ENCODE measurements at places on chromosomes 12 and 14.

DNA sequence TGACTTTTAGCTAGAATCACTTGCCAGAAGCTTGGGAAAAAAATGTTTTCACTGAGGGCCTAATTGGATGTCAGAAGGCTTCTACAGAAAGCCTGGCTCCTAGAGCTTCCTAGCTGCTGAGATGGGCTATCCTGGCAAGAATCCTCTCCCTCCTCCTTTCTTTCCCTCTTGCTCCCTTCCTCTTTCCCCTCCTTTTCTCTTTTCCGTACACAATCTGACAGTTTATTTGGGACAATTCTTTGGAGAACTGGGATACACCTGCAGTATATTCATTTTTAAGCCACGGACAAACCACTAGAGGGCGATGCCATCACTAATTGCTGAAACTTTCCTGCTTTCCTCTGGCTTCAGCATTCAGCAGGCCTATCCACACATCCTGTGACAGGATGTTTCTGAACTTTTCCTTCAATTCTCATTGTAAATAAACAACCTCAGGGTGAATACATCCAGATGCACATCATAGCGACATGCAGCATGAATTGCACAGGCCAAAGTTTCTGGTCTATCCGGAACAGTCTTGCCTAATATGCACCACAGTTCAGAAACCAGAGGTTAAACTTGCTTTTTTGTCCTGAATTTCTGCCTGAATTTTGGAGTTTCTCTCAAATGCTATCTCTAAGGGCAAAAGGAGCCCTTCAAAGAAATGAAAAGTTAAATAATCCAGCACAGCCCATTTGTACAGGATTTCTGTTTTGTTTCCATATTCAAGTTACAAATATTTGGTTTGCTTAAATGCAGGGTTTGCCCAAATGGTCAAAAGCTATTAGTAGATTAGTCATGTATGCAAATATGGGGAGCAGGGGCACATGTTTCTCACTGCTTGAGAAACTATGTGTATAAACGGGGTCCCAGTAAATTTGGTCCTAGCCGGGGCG lies 142.8 kb downstream of the PAWR start:
- DNase-seq = no peak

- no peak for DNase-seq
Observed at GRCh38 chr12:27852117-27852516, 72.1 kb upstream of the MANSC4 start.

DNA sequence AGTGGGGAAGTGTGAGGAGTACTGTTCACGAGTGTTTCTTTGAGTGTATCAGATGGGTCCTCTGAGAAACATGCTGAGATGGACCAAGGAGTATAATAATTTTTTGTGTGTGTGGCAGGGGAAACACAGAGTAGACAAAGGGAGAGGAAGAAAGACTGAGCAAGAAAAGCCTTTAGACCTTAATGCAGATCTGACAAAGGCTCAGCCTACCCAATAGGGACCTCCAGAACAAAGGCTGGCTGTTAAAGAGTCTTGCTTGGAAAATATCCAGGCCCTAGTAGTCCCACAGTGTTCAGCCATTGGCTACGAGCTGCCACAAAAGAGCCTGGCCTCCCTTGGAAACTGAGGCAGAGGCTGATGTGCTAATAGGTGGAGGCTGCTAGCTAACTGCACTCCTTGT lies 13.5 kb downstream of the COQ5 start:
- DNase-seq = no peak

DNA sequence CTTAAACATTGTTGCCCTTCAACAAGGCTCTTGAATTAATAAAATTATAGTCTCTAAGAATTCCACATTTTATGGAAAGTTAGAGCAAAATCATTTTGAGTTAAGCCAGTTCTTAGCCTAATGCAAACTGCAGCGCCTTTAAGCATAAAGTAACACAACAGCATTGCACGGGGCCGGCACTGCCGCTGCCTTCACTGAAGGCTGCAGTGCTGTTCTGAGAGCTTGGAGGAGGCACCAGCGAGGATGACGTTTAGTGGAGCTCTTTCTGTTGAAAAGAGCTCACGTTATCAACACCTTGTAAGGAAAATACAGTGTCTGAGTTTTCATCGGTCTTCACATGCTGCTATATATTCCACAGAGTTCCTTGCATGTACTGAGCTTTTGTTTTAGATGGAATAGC lies 38.3 kb upstream of the DYNC1H1 start:
- no peak for DNase-seq

DNA sequence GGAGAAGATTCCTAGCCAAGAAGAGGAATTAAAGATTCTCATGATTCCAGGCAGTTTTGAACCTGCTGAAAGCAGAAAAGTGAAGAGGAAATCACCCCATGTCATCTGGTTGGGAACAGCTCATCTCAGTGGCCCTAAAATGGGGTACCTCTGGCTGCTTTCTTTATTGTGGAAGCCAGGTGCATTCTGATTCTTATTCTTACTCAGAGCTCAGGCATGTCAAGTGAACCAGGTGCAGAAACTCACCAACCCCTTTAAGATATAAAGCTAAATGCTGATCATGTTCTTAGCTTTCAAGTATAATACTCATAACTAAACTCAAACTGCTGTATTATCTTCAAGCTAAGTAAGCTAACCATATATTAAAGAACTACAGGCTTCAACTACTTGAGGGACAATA lies 253.9 kb upstream of the ARID2 start:
- no peak for DNase-seq

DNA sequence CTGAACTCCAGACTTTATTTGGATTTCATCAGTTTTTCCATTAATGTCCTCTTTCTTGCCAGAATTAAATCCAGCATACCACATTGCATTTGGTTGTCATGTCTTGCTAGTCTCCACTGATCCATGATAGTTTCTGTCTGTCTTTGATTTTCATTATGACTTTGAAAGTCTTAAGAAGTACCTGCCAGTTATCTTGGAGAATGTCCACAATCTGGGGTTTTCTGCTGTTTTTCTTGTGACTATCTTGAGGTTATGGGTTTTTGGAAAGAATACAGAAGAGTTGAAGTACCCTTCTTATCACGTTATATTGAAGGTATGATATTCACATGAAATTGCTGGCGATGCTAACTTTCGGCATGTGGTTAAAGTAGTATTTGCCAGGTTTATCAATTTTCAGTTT lies 282.3 kb upstream of the PRICKLE1 start:
- DNase-seq = no peak

DNA sequence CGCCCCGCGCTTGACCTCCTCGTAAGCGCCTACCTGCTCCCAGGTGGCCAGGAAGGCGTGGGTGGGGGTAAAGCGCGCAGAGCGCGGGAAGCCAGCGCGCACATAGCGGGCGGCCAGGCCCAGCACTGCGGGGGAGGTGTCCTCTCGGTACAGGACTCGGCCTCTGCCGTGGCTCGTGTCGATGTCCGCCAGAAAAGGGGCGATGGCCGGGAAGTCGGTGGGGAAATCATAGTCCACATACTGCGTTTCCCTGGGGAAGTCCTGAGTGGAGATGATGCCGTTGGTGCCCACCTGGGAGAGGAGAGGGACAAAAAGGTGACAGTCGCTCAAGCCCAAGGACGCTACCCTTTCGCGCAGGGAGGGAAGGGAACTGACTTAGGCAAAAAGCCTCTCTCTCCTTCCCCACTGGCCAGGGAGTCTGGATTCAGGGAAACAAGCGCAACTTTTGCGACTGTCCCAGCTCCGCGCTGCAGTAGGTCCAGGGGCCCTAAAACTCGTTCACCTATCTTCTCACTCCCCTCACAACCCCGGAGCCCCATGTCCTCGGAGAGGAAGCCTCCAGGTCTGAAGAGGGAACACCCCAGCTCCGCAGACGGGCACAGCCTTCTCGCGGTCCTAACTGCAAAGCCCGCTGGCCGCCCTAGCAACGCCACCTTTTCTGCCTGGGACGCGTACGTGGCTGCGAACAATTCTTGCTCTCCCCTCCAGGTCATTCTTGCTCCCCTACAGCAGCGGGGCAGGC lies 815 bp downstream of the NID2 start:
- DNase-seq = no peak

DNA sequence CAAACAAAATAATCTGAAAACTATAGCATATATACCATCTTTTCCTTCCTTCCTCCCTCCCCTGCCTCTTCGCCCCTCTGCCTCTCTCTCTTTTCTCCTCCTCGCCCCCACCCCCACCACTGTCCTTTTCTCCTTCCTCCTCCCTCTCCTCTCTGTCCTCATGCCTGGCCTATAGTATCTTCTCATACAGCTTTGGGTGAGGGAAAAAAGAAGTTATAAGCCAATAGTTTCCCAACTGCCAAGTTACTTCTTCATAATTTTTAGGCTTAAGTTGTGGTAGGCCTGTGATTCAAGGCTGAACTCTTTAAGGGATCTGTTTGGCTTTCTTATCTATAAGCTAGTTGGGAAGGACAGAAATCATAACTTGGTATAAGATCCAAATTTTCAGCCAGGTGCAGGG lies 9.1 kb downstream of the TMED10 start:
- no peak for DNase-seq

DNA sequence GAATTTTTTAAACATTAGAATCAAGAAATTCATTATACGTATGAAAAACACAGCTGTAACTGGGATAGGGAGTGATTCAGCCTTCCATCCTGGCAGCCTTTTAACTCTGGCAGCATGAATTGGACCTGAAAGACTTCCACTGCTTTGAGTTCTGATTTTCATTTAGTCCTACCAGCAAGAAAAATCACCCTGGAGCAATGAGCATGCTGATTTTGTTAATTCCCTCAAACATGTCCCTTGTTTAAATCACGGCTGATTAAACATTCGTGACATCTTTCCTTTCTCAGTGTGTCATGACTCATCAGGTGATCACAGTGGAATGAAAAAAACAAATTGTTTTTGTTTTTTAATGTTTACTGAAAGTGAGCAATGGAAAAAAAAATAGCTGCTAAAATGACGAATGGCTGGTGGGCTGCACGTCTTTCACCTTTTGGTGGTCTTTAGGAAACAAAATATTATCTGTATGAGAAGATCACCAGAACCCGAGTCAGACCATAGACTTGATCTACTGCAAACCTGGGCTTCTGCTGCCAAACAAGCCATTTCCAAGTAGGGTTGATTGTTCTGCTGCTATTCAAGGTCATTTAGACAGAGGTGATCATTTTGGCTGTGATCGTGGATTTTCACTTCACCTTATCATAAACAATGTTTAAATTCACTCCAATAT lies 67.0 kb upstream of the CAND1 start:
- DNase-seq = no peak

- DNase-seq = no peak
Observed at GRCh38 chr12:51726931-51727330, 121.6 kb downstream of the FIGNL2 start.

DNA sequence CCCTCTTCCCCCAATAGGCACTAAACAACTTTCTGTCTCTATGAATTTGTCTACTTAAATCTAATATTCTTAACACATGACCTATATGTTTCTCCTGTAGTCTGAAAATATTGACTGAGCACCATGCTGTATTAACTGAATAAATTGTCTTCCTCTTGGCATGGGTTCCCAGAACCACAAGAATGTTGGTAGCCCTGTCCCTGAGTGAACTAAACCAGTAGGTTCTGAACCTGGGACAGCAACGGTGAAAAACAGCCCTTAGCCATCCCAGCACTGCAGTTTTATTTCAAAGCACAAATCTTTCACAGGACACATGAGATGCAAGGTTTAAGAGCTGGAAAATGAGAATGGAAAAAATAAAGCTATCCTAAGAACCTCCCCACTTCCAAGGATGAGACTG lies 20.4 kb upstream of the HSP90B1 start:
- DNase-seq = no peak

GRCh38 chr14:101912841-101913240 lies 51.5 kb upstream of the DYNC1H1 start:
- no peak for DNase-seq

GRCh38 chr12:15411842-15412241 lies 89.5 kb downstream of the PTPRO start:
- no peak for DNase-seq

GRCh38 chr14:38079268-38079667 lies 128.4 kb upstream of the SSTR1 start:
- DNase-seq = no peak

GRCh38 chr14:102164965-102165364 lies 25.3 kb downstream of the WDR20 start:
- DNase-seq = no peak

DNA sequence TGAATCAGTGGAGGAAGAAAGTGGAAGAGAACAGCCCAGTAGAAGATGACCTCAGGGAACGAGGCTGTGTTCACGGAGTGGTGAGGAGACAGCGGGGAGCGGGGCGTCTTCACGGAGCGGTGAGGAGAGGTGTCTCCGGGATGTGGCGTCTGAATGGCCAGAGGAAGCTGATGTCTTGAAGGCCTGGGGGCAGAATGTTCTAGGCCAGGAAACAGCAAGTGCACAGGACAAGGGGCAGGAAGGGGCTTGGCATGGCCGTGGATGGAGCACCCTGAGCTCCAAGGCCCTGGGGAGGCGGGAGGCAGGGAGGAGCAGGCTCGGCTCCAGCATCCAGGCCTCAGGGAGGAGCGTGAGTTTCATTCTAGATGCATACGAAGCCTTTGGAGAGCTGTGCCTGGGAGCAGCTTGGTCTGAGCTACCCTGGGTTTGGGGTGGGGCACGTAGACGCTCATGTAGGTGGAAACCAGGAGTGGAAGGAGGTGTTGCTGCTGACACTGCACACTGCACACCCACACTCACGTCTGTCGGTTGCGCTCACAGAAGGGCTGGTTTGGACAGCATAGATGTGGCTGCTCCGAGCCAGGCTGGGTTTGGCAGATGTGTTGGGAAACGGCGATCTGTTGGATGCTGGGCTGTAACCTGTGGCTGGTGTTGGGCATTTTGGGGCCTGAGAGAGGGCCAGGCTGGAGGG lies 131.6 kb downstream of the ADGRD1 start:
- DNase-seq = no peak

- no peak for DNase-seq
Observed at GRCh38 chr12:112148031-112148513, 22.7 kb downstream of the TRAFD1 start.

GRCh38 chr12:110677206-110677911 lies 11.6 kb downstream of the HVCN1 start:
- no peak for DNase-seq

GRCh38 chr12:100716945-100717732 lies 77.4 kb upstream of the ANO4 start:
- no peak for DNase-seq

DNA sequence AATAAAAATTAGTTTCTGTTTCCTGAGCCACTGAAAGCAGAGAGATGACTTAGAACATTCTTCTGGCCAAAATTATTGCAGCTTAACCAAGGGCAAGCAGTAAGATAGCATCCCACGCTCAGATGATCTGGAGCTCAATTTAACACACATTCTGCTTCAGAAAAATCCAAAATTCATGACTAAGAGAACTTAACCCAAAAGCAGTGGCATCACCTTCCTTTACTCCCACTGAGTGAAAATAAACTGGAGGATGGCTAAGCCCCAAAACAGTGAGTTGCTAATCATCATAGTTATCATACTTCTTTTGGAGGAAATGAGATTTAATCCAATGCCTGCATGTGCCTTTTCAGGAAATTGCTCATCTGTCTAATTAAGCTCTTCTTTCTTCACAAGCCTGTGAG lies 195.4 kb downstream of the DUSP6 start:
- DNase-seq = no peak

- no peak for DNase-seq
Observed at GRCh38 chr12:110317911-110318310, 36.9 kb downstream of the ATP2A2 start.

DNA sequence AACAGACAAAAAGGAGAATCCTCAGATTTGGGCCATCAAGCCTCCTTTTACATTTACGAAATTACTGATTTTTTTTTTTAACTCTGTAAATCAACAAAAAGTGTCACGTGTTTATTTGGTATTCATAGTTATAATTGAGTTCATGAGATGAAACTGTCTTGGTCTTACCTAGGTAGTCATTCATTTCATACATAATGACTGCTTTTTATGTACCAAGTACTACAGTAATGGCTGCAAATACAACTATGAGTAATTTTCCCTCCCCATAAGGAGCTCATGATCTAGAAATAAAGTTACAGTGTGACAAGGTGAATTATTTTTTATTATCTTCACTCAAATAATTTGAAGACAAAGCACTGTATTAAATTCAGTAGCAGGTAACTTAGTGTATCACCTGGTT lies 6.4 kb upstream of the TBK1 start:
- DNase-seq = no peak

Measured in activated CD4-positive, alpha-beta T cell treated with anti-CD3 and anti-CD28 coated beads for 1 hour (primary cell).